ENCODE measurements at places on chromosomes 1 and 21. TPM values are rescaled to one million over a fixed set of nuclear protein-coding genes. Genes with fewer than 3 reads are reported as not detected.

PTPRU gene
- total RNA-seq, result 66.6 TPM

- H3K36me3 ChIP-seq, result no peaks in the 10 kb centered on the region
- H3K27ac ChIP-seq, result no peak overlapping the region
- peaks cover 54% of the 10 kb centered on the region for H3K4me1 ChIP-seq
- H3K4me3 ChIP-seq, result no peak overlapping the region
Observed at GRCh38 chr1:64546013-64546412, 76.1 kb downstream of the CACHD1 start.

NBPF10 gene
- 4.9 TPM for total RNA-seq

GRCh38 chr1:211738691-211739301, 63.4 kb upstream of the NEK2 start:
- no peak overlapping the region for H3K4me3 ChIP-seq
- H3K36me3 ChIP-seq, result no peaks in the 10 kb centered on the region
- no peak overlapping the region for H3K27ac ChIP-seq
- DNase-seq, result no peak
- no peaks in the 10 kb centered on the region for H3K27me3 ChIP-seq

AGRN gene
- total RNA-seq, result 285 TPM

SYT2 gene
- 11.9 TPM for total RNA-seq

Measured in type B pancreatic cell (in vitro differentiated cells).